Panc1 (cell line): ENCODE measurements at places on chromosomes 12 and 14.

DNA sequence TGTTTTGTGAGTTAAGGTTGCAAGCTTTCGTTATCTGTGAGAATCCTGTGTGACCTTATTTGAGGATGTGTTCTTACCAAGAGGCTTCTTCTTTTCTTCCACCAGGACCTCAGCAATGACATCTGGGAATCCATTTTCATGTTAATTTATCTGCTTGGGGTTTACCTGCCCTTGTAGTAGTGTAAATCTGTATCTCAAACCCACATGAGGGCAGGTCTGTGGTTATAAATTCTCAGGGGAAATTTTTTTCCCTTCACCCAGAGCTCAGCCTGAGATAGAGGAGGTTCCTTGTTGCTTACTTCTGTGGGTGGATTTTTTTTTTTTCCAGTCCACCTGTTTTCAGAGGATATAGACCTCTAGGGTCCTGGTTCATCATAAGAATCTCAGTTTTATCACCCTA is 70.8 kb downstream of the AKAP6 start:
- DNase-seq: no peak

- DNase-seq: no peak
Measured at GRCh38 chr14:85418721-85419120, 111.2 kb upstream of the FLRT2 start.

DNA sequence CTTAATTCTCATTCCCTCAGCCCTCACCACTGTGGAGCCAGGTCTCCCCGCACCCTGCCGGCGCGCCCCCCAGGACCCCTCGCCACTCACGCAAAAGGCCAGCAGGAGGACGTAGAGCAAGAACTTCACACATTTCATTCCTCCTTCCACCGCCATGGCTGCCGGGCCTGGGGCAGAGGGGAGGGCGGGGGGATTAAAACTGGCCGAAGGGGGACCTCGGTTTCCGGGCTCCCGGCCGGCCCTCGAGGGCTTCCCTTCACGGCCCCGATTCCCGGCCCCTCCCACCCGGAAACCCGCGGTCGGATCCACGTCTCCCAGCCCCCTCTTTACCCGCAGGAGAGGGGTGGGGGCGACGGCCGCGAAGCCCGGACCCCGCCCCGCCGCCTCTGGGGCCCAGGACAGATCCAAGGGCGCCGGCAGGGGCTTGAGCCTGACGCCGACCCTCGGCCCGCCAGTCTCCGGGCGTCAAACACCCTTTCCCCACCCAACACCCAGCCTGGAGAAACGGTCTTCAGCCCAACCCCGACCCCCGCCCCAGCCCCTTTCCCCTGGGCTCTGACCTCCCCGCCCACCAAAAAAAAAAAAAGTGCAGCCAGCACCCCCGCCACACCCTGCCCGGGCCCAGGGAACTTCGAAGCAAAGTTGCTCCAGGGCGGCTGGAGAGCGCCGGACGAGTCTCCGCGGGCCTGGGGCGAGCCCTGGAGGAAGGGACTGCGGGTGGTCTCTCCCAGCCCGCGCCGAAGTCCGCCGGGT is 447 bp downstream of the CD63 start:
- no peak for DNase-seq

GRCh38 chr12:10167599-10167998 is 4.3 kb downstream of the OLR1 start:
- DNase-seq: no peak

- no peak for DNase-seq
Measured at GRCh38 chr12:111753144-111753881, 13.4 kb upstream of the ALDH2 start.

DNA sequence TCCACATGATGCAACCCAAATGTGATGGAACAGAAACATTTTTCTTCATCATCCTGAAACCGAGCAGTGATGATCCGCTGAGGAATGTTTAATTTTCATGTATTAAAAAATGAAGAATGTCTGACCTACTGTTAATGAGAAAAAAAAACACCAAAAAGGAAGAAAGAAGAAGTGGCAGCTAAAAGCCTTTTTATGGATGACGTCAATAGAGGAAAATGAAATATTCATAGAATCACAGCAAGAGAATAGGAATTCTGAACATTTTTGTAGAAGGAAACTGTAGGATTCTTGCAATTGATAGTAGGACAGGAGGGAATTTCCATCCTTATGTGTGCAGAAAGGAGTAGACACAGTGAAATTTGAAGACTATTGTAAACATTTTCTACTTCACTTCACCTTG is 112.9 kb downstream of the PRKCH start:
- no peak for DNase-seq

GRCh38 chr12:4448943-4449850 is 3.6 kb upstream of the FGF6 start:
- DNase-seq: no peak

- no peak for DNase-seq
Measured at GRCh38 chr14:87049950-87050349, 943.0 kb downstream of the GALC start.

DNA sequence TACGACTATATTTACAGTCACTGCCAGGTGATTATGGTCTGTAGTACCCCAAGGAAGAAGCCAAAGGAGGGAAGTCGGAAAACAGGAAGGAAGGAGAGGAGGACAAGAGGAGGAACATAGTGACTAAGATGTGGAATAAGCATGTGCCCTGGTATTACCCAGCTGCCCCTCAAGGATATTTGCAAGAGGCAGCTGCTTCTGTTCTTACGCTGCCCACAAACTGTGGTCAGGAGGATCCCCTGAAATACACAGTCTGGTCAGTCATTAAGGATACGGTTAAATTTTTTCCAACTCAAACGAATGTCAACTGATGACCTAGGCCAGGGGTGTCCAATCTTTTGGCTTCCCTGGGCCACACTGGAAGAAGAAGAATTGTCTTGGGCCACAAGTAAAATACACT is 126.5 kb downstream of the CMAS start:
- no peak for DNase-seq
